ENCODE measurements at places on chromosomes 6 and 20.
A peak's percentile ranks its signal among the peaks of the same experiment; 100 is the strongest.

DNA sequence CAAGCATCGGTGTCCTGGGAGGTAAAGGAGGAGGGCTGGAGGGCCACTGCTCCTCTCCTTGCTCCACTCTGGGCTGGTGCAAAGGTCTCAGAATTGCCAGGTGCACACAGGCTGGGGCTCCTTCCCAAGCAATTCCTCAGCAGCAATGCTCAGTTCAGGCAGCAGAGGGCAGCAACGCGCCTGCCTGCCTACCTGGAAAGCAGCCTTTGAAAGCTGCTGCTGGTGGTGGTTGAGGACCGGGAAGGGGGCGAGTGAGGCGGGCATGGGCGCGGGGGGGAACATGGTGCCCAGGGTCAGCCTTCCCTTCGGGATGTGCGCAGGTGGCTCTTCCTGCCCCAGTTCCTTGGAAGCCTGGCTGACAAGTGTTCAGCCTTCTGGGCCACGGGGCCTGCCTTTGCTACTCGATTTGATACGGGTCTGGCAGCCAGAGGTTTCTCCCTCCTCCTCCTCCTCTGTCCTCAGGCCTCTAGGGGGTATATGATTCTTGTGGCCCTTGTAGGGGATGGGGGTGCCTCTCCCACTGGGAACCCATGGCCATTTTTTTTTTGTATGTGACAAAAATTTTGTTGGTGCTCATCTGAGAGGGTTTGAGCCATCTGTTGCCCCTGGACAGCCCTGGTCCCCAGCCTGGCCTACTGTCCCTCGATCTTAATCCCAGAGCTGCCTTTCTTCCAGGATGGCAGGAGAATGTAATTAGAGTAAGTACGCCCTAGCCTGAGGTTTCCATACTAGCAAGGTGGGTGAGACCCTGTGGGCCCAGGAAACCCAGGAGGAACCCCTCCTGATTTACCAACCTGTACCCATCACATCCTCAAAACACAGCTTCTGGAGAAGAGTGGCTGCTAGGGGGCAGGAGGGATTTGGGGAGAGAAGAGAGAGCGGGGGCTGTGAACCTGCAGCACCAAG lies 20.1 kb downstream of the MRPS18A start:
- peak; percentile 66 for DNase-seq

- DNase-seq, result no peak
These were observed 21.4 kb upstream of the CITED2 start for GRCh38 chr6:139395891-139396301.

DNA sequence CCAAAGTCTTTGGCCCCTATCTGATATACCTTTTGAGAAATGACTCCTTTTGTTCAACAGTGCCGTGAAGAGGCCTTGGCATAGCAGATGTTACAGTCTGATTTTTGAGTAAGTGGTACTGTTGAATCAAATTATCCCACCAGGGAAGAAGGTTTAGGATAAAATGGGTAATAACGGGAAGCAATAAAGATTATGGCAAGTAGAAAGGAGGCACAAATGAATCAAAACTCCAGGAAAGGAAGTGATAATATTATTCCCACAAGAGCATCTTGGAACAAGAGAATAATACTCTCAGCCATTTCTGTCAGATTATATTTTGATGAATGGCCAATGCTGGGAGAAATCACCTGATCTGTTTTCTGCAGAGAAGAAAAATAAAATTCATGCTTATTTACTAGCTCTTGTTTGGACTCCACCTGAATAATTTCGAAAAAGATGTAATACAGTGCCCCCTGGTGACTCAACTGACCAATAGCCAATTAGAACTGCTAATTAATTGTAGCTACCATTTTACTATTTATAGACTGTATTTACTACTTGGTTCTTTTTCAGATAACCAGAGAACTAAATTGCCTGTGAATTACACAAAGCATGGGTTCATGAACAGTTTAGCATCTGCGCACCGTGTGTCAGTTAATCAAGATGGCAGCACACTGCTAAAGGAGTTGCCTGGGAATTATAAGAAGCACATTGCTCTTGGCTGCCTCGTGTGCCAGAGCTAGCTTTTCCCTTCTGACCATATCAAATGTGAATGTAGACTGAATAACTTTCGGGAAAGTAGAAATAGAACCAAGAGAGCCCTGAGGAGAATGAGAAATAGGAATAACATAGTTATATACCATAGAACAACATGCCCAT lies 78.5 kb upstream of the TRDN start:
- DNase-seq, result no peak

GRCh38 chr6:113776998-113777397 lies 80.1 kb upstream of the MARCKS start:
- DNase-seq, result no peak

DNA sequence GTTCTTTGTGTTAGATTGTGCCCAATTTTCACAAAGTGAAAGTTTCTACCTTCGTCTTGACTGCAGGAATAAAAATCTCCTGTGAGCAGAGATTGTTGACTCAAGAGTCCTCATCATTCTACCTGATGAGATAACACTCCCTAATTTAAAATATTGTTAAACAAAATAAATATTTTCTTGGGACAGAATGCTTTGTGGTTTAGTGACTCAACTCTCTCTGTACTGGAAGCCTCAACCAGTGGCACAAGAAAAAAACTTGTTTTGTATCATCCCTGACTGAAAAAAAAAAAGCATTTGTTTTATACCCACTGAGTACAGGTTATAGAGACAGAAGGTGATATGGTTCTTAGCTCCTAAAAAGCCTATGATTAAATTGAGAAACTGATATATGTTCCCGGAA lies 78.9 kb downstream of the CRYBG1 start:
- DNase-seq, result no peak

DNA sequence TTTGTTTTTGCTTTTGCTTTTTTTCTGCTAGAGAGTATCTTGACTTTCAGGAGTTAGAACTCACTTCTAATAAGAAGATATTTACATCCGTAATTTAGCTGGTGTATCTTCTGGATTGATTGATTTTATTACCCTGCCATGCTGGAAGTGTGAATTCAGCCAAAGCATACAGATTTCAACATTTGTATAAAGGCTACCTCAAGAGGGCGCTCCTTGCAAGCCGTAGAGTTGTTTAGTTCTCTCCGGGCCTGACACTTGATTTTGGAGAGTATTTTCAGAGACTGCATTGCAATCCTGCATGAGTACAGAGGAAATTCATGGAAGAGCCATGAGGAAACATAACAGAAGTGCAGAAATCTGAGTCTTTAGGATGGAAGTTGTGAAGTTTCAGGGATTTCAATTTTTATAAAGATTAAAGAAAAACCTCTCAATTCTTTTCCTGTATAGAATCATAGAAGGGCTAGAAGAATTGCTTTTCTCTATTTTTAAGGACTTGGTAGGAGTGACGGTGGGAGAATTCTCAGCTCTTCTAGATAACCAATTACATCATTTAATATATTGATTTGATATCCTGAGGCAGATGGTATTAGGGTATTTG lies 66.7 kb upstream of the TIAM2 start:
- peak; percentile 43 for DNase-seq

GRCh38 chr20:38859070-38859690 lies 53.7 kb downstream of the PPP1R16B start:
- DNase-seq, result no peak

DNA sequence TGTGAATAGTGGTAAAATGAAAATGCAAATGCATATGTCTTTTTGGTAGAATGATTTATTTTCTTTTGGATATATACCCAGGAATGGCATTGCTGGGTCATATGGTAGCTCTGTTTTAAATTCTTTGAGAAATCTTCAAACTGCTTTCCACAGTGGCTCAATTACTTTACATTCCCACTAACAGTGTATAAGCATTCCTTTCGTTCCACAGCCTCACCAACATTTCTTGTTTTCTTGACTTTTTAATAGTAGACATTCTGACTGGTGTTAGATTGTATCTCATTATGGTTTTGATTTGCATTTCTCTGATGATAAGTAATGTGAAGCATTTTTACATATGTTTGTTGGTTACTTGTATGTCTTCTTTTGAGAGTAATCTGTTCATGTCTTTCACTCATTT lies 144.0 kb downstream of the SIM1 start:
- no peak for DNase-seq

- peak; percentile 23 for DNase-seq
These were observed 88.6 kb upstream of the TGM3 start for GRCh38 chr20:2206957-2207769.

GRCh38 chr20:10568032-10568431 lies 105.8 kb downstream of the JAG1 start:
- no peak for DNase-seq

DNA sequence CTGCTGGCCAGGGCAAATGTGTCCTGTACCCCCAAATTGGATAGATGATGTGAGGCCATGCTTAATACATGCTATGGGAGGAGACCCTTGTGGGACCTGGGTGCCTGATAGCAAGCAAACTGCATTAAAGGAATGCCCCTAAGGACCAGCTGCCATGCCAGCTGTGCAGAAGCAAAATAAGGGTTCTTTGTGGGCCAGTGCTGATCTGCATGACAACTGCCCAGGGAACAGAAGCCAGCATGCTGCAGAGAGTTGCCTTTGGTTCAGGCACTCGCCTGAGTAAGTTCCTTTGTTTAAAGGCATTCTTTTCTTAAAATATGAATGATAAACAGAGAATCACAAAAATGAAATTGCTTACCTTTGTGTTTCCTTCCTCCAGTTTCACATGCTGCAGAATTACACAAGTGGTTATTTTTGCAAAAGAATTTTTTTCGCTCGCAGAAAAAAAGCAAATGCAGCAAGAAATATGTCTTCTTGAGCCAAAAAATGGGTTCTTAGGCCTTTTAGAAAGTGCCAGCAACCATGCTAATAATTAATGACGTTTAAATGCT lies 6.9 kb upstream of the SYNDIG1 start:
- DNase-seq, result no peak

DNA sequence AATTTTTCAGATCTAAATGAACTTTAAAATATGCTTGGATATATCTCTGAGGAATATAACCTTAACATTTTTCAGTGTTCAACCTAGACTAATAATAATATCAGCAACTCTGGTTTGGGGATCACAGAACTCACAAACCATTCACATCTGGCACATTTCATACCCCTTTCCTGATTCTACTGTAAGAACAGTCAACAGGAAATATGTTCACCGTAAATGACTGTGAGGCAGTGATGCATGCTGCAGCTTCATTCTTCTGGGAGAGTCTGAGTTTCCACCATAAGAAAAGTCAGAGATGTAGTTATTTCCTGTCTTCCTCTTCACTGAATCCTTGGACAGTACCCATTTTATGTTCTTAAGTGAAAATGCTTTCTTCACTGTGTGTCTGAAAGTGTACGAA lies 134.2 kb upstream of the IFNGR1 start:
- no peak for DNase-seq

- DNase-seq, result no peak
These were observed 39.8 kb upstream of the SLC24A3 start for GRCh38 chr20:19172637-19173036.

GRCh38 chr6:34243901-34244884 lies 4.6 kb downstream of the SMIM29 start:
- DNase-seq, result no peak

- no peak for DNase-seq
These were observed 32.5 kb upstream of the SYNCRIP start for GRCh38 chr6:85675030-85675819.

DNA sequence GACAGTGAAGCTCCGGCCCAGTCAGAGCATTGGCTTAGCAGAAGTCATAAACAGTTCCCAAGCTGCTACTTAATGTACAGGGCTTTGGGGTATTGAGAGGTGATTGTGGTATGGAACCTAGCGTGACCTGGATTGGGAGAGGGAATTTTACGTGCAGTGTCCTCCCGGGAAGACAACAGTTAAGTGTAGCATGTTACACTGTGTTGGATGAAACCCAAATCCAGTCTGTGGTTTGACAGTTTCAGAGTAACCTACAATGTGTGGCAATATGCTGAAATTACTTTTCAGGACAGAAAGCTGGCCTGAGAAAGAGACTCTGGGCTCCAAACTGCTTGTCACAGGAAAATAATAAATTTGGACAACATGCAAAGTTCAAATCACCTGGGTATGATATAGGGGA lies 28.1 kb upstream of the RALGAPA2 start:
- no peak for DNase-seq

- no peak for DNase-seq
These were observed 16.8 kb upstream of the NAA20 start for GRCh38 chr20:20000211-20000968.

DNA sequence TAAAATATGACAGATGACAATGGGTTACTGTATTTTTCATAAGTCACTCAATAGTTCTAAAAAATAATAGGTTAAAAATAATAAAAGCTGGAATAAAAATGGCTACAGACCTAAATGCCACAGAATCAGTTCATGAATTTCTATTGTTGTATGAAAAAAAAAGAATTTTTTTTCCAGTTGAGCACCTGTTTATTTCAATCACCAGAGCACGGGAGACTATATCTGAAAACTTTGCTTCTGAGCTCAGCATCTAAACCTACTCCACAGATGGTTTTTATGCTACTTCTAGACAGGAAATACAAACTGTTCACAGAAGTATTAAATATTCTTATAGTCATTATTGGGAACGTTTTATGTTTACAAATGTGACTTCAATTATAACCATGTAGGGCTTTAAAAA lies 50.4 kb downstream of the HMGN3 start:
- DNase-seq, result no peak

- no peak for DNase-seq
These were observed 18.0 kb upstream of the NCOA6 start for GRCh38 chr20:34843421-34843820.

DNA sequence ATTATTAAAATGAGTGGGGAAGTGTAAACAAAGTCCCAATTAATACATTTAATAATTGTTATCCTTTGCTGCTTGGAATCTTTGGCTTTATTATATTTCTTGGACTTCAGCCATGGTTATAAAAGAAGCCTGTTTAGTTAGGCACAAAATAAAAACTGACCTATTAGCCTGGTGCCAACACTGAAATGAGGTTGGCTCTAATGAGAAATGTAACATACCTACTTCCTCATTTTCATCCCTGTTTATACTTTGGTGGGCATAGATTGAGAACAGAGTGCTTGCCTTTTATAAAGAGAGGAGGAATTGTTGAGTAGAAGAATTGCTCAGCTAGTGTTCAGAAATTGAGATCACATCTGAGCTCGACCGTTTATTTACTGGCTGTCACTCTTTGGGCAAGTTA lies 471.3 kb downstream of the UTRN start:
- DNase-seq, result no peak

GRCh38 chr6:31308050-31308844 lies 36.4 kb upstream of the HLA-C start:
- peak; percentile 33 for DNase-seq

DNA sequence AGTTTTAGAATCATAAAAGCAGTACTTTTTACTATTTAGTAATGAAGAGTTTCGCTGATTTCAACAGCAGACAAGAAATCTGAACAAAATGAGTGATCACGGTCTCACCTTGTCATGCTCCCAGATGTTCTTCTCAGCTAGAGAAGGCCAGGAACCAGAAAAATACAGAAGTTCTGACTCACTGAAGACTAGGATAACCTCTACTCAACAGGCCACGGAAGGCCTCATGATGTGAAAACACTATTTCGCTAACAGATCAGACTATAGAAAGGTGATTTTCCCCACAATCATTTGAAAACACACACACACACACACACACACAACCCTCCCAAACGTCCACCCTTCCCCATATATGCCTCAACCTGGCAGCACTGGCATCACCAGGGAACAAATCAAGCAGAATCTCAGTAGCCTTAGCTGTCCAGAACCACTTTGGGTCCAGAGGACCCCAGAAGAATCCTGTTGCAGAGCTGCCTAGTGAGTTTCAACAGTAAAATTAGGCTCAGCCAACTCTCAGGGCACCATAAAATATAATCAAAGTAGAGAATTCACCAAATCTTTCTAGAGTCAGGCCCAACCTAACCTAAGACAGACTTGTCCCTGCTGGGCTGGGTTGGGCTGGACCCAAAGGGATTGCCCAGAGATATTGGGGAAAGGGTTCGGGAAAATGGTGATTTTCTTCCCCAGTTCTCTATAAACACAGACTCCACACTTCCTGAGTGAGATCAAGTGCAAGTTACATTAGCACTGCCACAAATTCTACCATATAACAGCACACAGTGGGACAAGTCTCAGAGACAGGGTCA lies 7.9 kb downstream of the EXOC2 start:
- DNase-seq, result no peak
